ENCODE measurements at places on chromosomes 3 and 15.

- no peak for DNase-seq
Measured at GRCh38 chr15:42903388-42904324, 16.9 kb downstream of the TTBK2 start.

GRCh38 chr3:177141471-177141870, 55.8 kb downstream of the TBL1XR1 start:
- DNase-seq = no peak

- no peak for DNase-seq
Measured at GRCh38 chr3:190556351-190556750, 42.5 kb downstream of the IL1RAP start.

DNA sequence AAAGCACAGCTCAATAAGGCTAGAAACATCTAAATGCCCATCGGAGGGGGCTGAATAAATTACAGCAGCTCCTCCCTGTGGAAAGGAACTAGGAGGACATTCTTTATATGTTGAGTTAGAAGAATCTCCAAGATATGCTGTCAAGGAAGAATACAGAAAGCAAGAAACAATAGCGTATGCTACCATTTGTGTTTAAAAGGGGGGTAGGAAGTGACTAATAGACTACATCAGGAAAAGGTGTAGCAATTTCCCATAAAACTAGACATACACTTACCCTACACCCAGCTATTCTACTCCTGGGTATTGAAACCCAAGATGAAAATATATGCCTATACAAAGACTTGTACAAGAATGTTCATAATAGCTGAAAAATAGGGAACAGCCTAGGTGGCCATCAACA, 21.6 kb downstream of the SEC61A1 start:
- DNase-seq = no peak

GRCh38 chr15:90008607-90009006, 7.5 kb downstream of the ZNF710 start:
- DNase-seq = no peak

DNA sequence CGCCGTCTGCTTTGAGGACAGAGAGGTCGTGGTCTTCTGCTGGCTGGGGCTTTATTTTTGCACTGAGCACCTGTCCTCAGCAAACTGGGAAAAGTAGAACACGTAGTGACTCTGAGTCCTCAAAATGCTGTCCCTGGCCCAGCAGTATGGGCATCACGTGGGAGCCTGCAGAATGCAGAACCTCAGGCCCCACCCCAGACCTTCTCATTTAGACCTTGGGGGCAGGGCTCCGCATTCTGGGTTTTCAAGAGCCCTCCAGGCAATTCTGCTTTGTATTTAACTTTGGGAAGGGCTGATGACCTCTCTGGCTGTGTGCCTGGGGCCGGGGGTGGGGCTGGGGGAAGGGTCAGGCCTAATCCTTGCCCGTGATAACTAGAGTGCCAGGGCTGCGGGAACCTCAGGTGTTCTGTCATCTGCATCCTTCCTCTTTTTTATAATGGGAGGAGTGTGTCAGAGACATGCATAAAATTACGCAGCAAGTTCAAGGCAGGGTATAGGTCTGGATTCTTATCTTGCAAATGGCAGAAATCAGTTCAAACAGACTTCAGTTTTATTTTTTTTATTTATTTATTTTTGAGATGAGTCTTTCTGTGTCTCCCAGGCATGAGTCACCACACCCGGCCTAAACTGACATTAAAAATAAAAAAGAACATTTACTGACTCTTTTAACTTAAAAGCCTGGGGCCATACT, 11.1 kb downstream of the SLC6A6 start:
- peak; percentile 53 for DNase-seq

DNA sequence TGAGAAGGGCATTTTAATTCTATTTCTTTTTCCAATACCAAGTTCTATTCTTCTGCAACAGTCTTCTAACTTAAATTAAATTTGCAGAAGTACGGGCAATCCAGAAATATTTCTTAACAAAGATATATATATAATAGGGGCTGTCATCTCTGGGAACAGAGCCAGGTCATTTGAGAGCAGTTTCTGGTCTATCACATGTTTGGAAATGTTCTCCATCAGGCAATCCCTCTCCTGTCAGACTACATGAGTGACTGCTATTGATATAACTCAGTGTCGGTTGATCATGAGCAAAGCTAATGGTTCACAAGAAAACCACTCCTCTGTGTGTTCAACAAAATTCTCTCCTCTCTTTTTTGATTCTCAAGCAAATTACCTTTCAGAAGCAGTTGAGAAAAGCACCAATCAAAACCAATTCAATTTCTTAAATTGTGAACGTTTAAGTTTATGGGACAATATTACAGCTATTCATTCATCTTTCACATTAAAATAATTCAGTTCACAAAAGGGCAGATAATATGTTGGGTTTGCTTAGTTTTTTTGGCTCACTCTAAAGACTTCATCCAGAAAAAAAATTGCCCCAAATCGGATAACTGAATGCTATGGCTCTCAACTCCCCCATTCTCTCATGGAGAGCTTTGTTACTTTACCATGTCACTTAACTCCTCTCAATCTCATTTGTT, 152.9 kb upstream of the TGFBR2 start:
- no peak for DNase-seq

DNA sequence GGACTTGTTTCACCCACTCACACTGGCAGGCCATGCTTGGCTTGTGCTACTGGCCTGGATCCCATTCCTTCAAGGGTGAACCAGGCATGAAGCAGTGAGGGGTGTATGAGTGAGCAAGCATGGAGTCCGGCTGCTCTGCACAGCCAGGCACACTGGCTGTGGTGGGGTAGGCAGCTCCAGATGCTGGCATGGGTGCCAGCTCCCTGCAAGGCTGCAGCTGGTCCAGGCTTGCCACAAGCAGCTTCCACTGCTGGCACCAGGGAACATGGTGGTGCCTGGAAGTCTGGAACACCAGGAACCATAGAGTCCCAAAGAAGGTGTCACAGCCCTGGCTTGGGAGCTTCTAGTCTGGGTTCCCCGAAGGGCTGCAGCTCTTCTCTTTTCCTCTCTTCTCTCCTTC, 395.1 kb downstream of the UNC13C start:
- DNase-seq = no peak

- no peak for DNase-seq
Measured at GRCh38 chr15:90617171-90617570, 87.4 kb downstream of the CRTC3 start.

DNA sequence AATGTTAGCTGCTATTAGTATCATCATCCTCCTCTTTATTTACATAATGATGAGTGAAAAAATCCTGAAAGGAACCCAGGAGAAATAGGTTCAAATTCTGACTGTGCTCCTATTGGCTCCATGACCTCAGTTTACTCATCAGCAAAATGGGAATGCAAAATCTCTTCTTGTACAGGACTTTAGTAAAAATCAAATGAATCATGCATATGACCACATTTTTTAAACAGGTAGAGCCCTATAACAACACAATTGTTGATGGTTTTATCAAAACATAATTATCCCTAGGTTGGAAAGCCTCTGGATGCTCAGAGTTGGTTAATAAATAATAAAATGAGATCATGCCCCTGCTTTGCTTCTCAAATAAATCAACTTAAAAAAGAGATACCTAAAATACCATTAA, 16.0 kb upstream of the NR2F2 start:
- DNase-seq = no peak

- peak; percentile 54 for DNase-seq
Measured at GRCh38 chr3:18207226-18207625, 217.9 kb downstream of the SATB1 start.

GRCh38 chr3:6737630-6738029, 123.3 kb upstream of the GRM7 start:
- no peak for DNase-seq

DNA sequence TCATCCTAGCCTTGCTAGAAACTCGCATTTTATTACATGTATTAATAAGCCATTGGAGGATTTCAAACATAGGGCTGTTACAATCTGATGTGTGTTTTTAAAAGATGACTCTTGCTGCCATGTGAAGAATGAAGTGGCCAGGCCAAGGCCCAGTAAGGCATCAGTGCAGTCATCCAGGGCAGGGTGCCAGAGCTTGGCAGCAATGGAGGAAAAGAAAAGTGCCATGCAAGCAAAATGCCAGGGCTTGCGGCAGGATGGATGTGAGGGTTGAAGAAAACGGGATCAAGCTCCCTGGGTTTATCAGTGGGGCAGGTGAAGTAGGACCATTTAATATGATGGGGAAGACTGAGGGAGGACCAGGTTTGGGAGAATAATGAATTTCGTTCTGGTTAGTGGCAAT, 183.6 kb downstream of the MINAR1 start:
- no peak for DNase-seq

DNA sequence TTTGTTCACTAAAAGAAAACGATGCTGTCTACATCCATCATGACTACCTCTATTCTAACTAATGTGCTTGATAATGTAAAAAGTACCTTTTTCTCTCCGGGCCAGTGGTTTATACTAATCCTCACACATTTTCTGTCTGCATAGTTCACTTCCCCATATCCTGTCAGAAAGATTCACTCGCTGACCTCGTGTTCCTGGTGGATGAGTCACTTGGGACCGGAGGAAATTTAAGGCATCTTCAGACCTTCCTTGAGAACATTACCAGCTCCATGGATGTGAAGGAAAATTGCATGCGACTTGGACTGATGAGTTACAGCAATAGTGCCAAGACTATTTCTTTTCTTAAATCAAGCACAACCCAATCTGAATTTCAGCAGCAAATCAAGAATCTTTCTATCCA, 33.8 kb downstream of the COL6A5 start:
- DNase-seq = no peak

Measured in KBM-7 (cell line).